ENCODE measurements at places on chromosomes 1 and 21. TPM values are rescaled to one million over a fixed set of nuclear protein-coding genes. Genes with fewer than 3 reads are reported as not detected.

- no peak for DNase-seq
Measured at GRCh38 chr1:174988539-174988938, 11.2 kb upstream of the CACYBP start.

GRCh38 chr1:164311377-164311776 is 247.6 kb upstream of the PBX1 start:
- no peak for DNase-seq

GRCh38 chr1:116038679-116039078 is 62.4 kb downstream of the SLC22A15 start:
- DNase-seq: no peak

DNA sequence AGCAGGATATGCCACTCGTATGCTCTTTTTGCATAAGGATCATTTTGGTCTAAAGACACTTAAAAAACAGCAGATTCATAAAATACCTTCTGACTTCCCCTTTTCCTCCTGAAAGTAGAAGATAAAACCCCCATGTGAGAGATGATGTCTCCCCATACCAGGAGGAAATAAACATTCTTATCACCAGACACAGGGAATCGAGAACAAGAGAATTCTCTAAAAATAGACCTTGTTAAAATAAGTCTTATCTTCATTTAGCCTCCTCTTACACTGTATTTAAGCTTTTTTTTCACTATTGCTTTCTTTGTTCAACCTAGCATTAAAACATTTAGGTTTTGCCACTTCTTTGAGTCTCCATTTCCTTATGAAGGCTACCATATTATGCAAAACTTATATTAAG is 709.3 kb downstream of the KCNT2 start:
- DNase-seq: no peak

DNA sequence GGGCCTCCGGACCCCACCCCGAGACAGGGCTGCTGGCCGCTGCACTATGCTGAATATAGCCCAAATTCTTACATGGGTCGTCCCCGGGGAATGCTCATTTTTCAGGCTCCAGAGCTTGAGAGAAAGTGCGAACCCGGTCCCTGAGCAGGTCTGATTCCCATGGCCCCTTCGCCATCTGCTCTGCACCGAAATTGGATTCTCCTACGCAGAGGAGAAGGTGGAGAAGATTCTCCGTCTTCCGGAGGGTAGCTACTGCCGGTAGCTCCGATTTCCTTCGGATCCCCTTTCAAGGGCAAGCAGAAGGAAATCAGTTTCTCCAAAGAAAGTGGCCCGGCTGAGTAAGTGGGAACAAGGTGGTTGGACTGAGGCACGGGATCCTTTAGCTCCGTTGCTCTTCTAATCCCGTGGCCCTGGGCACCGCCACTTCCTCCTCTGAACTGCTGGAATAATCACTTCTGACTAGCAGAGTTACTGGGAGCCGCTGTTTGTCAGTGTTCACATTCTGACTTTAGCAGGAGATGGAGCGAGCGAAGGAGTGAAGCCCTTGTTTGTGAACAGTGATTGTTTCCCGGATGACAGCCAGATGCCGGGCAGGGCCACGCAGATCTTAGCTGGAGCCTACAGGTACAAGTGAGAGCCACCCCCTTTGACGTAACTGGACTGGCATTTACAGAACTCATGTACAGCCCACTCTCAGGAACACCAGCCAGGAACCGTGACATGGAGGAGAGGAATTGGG is 1.1 kb upstream of the ZNF496 start:
- peak; percentile 36 for DNase-seq

DNA sequence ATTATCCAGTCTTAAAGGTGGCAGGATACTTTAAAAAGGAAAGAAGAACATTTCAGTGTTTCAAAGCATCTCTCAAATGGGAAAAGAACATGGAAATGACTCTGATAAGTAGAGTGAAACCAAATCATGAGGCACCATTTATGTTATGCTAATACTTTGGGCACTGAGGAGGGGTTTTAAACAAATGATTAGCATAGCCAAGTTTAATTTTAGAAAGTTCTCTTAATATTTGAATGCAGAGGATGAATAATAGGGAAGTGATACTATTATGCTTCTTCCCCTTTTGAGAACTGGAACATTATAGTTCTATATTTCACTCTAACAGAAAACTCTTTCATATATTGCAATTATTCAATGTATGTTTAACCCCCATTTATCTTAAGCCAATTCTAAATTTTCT is 1181.9 kb upstream of the PRMT6 start:
- no peak for DNase-seq

DNA sequence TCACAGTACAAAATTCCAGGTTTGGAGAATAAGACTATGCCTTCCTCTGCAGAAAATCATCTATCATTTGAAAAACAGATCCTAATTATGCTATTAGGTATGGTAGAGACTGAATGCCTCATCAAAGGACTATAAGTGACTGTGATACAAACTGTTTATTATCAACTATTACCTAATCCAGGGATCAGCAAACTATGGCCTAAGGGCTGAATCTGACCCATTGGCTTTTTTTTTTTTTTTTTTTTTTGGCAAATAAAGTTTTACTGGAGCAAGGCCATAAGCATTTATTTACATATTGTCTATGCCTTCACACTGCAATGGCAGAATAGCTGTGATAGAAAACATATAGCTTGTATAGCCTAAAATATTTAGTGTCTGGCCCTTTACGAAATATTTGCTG is 4.7 kb upstream of the ASPM start:
- no peak for DNase-seq

DNA sequence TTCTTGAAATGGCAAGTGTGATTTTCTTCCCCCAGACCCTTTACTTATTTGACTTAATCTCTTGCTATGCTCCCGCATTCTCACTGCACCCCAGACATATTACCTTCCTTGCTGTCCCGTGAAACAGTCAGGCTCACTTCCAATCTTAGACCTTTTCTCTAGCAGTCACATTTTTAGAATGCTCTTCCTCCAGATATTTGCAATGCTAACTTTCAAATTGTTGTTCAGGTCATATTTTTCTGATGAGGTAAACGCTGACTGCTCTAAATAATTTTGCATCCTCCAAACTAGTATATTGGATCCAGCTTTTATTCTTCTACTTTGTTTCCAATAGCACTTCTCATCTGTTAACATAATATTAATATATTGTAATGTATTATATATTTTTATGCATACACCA is 648.2 kb upstream of the NEGR1 start:
- no peak for DNase-seq

GRCh38 chr21:45073301-45074047 is 906 bp upstream of the ADARB1 start:
- no peak for DNase-seq

GRCh38 chr1:191641420-191642260 is 516.6 kb upstream of the RGS18 start:
- peak; percentile 21 for DNase-seq

DNA sequence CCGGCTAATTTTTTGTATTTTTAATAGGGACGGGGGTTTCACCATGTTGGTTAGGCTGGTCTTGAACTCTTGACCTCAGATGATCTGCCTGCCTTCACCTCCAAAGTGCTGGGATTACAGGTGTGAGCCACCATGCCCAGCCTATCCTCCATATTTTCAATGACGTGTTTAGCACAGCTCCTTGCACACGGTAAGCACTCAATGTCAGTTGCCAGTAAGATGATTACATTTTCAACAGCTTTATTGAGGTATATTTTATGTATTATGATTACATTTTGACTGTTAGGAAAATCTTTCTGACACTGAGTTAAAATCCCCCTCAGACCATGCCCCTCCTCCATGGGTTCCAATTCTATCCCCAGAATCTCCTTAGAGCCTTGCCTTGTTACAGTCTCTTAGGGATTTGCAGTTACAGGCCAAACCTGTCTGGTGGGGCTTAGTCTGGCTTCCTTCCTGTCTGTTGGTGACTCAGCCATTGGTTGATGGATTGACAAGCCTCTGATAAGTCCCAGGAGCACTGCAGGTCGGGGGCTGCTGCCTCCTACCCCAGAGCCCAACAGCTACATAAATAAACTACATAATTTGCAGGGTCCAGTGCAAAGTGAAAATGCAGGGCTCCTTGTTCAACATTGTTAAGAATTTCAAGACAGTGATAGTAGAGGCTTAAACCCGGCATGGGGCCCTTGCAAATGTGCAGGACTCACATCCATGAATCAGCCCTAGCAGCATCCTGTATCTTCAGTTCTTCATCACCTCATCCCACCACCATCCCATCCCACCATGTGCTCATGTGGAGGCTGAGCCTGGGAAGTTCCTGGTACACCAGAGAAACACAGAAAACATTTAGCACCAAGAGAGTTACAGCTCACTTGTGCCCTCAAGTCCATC is 23.4 kb downstream of the COA7 start:
- peak; percentile 50 for DNase-seq

IL10 gene
- not detected for total RNA-seq

C8A gene
- not detected for total RNA-seq

NR0B2 gene
- total RNA-seq: not detected

Data from renal cortical epithelial cell (primary cell).